ENCODE measurements at places on chromosomes 13 and 19.

- no peak for DNase-seq
Measured at GRCh38 chr13:43434191-43434590, 352.6 kb downstream of the ENOX1 start.

- DNase-seq = peak; percentile 47
Measured at GRCh38 chr19:58361900-58362271, 665 bp downstream of the ZNF497 start.

GRCh38 chr19:34504273-34504808, 22.8 kb downstream of the WTIP start:
- DNase-seq = no peak

- DNase-seq = peak; percentile 61
Measured at GRCh38 chr19:3304871-3305423, 61.4 kb upstream of the NFIC start.

GRCh38 chr13:111319998-111320911, at the start of gene TEX29:
Gene TEX29, plus strand, starts transcription at chr13:111320642. Its CDS starts 249 bp downstream, at chr13:111320891.
- no peak for DNase-seq

DNA sequence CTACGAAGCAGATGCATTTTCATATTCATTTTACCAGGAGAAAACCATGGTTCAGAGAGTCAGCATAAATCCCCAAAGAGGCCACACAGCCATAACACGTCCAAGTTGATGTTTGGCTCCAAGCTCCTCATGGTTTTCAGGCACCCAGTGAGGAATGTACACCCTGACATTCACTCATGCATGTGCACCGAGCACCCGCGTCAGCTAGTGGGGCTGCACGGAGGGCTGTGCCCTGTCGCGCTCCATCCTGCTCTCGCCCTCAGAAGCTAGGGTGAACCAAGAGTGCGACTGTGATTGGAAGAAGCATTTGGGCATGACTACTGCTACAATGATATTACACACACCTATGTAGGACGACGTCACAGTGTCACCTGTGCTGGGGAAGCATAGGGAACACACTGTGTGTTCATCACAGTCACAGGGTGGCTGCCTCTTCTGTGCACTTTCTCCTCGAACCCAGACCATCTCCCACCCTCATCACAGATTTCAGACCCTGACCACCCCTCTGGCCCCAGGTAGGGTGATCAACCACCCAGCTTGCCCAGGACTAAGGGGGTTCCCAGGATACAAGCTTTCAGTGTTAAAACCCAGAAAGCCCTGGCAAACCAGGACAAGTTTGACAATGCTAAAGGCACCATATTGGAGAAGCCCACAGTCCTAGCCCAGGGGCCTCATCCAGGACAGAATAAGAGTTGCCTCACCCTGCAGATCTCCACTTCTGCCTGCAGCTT, 148.6 kb upstream of the ZNF507 start:
- DNase-seq = no peak
